ENCODE measurements at places on chromosomes 11 and 22. TPM values are rescaled to one million over a fixed set of nuclear protein-coding genes. Genes with fewer than 3 reads are reported as not detected.

The OTOG gene
- total RNA-seq, result not detected

The IGSF22 gene
- total RNA-seq, result not detected

The SCGB1A1 gene
- total RNA-seq, result not detected

The SERPING1 gene
- 9.5 TPM for total RNA-seq

The GAL3ST1 gene
- total RNA-seq, result not detected

The PRR5L gene
- total RNA-seq, result 7.6 TPM

The AIFM3 gene
- total RNA-seq, result 0.53 TPM

The OR8H2 gene
- not detected for total RNA-seq

The PGR gene
- 1.1 TPM for total RNA-seq

The MEI1 gene
- 1.2 TPM for total RNA-seq

The PTPRCAP gene
- total RNA-seq, result 0.26 TPM

The UBE2L6 gene
- total RNA-seq, result 44.3 TPM

The SLC25A18 gene
- total RNA-seq, result not detected

The C1QTNF6 gene
- 4.6 TPM for total RNA-seq

The HEPN1 gene
- total RNA-seq, result not detected

The MRTFA gene
- total RNA-seq, result 17.4 TPM

The OR51B4 gene
- total RNA-seq, result not detected

The DKK3 gene
- 396 TPM for total RNA-seq

The MS4A6E gene
- total RNA-seq, result not detected

The SPDYC gene
- not detected for total RNA-seq

The KDM2A gene
- total RNA-seq, result 38.3 TPM

The ROM1 gene
- 10.6 TPM for total RNA-seq

The CCDC116 gene
- 0.19 TPM for total RNA-seq

The TOM1 gene
- total RNA-seq, result 33.6 TPM

The MRPL48 gene
- total RNA-seq, result 25.2 TPM

The SCN3B gene
- 0.13 TPM for total RNA-seq

The FAM180B gene
- not detected for total RNA-seq

The CCDC188 gene
- total RNA-seq, result 3.5 TPM
